ENCODE measurements at places on chromosomes 1 and 21. TPM values are rescaled to one million over a fixed set of nuclear protein-coding genes. Genes with fewer than 3 reads are reported as not detected.

GRCh38 chr1:197911857-197912696, 5.1 kb upstream of the LHX9 start:
- H3K27ac ChIP-seq: no peak overlapping the region
- H3K36me3 ChIP-seq: no peaks in the 10 kb centered on the region
- H3K27me3 ChIP-seq: peaks cover 100% of the 10 kb centered on the region
- H3K4me1 ChIP-seq: peaks cover 75% of the 10 kb centered on the region

GRCh38 chr1:241331328-241332036, 25.5 kb downstream of the RGS7 start:
- H3K27me3 ChIP-seq: no peaks in the 10 kb centered on the region
- no peak overlapping the region for H3K4me3 ChIP-seq
- H3K27ac ChIP-seq: no peak overlapping the region
- no peaks in the 10 kb centered on the region for H3K36me3 ChIP-seq

GRCh38 chr1:2540816-2541492, 10.9 kb upstream of the HES5 start:
- H3K4me1 ChIP-seq: peaks cover 40% of the 10 kb centered on the region
- peaks cover 51% of the 10 kb centered on the region for H3K27me3 ChIP-seq
- peak overlapping the region; percentile 7 for H3K27ac ChIP-seq
- DNase-seq: no peak

GRCh38 chr1:234083460-234083859, 179.0 kb downstream of the SLC35F3 start:
- H3K27ac ChIP-seq: no peak overlapping the region
- no peaks in the 10 kb centered on the region for H3K27me3 ChIP-seq
- no peaks in the 10 kb centered on the region for H3K4me1 ChIP-seq
- H3K36me3 ChIP-seq: no peaks in the 10 kb centered on the region
- no peak for DNase-seq

DNA sequence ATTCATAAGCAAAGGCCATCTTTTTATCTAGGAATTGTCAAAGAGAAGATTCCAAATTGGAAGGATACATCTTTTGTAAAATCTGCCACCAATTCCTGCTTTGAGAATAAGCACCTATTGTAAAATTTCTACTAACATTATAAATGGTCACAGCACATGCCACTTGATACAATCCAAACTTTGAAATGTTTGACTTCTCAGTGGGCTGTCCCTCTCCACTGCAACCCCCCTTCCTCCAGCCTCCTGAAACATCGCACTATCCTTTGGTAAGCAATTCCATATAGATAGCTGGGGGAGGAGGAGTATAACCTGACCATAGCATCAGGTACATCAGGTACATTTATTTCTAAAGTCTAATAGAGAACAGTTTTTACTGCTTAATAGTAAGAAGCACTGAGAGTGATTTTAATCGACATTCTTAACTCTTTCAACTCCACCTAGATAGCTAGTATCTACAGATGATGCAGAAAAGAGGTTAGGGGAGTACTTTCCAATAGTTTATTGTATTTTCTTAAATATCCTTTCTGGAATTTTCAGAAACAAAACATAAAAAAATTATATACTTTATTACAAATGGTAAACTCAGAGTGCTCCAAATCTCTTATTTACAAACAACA, 2.9 kb downstream of the JUN start:
- H3K4me1 ChIP-seq: no peaks in the 10 kb centered on the region
- no peaks in the 10 kb centered on the region for H3K36me3 ChIP-seq
- H3K4me3 ChIP-seq: peak overlapping the region; percentile 96
- H3K27ac ChIP-seq: no peak overlapping the region
- DNase-seq: no peak

The OR2G6 gene
- total RNA-seq: not detected

DNA sequence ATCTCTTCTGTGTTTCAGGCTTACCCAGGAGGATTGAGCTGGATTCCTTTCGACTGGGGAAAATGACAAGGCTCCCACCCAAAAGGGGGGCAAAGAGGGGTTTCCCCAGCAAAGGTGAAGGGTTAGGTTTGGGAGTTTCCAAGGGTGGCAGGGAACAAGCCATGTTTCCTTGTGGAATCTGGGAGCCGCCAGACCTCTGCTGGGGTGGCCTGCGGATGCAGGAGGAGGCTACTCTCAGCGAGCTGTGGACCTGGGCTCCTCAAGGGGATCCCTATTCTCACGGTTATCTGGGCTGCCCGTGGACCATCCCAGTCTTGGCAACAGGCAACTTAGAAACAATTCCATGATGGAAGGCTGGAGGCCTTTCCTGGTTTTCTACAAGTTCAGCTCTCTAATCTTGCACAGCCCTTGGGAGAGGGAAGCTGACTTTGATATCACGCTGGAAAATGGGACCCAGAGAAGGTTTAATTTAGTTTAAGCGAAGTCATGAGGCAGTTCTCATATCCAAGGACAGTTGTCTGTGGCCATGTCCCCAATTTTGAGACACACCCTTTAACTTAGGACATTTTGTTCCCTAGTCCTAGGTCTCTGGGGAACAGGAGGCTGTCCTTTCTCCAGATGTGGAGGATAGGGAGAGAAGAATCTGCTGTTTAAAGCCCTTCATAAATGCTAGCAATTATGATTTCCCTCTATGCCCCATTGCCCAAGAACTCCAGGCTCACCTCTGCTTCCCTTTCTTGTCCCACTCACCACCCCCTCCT, 24.7 kb upstream of the STUM start:
- DNase-seq: no peak
- H3K27ac ChIP-seq: no peak overlapping the region
- no peaks in the 10 kb centered on the region for H3K36me3 ChIP-seq
- H3K4me3 ChIP-seq: no peak overlapping the region
- H3K27me3 ChIP-seq: no peaks in the 10 kb centered on the region

The BGLAP gene
- total RNA-seq: not detected

The C1orf116 gene
- total RNA-seq: 0.64 TPM

DNA sequence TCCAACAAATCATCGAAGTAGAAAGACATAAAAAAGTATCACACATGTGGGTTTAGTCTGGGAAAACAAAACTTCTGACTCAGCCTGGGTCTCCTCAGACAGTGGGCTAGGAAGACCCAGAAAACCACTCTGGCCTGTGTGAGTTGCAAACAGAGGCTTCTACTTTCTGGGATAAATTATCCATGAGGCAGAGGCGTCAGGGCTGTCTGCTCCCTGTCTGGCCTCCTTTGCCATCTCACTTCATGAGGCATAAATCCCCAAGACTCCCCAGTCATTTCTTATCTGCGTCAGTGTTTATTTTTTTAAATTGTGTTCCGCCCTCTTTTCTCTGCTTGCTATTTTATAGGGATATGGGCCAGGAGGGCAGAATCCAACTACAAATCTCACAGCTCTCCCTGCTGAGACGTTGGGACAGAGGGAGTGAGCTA, 80.6 kb upstream of the TRABD2B start:
- H3K27me3 ChIP-seq: no peaks in the 10 kb centered on the region
- DNase-seq: no peak
- H3K27ac ChIP-seq: no peak overlapping the region
- no peaks in the 10 kb centered on the region for H3K4me1 ChIP-seq
- H3K36me3 ChIP-seq: no peaks in the 10 kb centered on the region

The RUNX3 gene
- 5.9 TPM for total RNA-seq

Measured in heart right ventricle (tissue), 16 donors.